ENCODE measurements at places on chromosomes 7 and 10.
A peak's percentile ranks its signal among the peaks of the same experiment; 100 is the strongest.

DNA sequence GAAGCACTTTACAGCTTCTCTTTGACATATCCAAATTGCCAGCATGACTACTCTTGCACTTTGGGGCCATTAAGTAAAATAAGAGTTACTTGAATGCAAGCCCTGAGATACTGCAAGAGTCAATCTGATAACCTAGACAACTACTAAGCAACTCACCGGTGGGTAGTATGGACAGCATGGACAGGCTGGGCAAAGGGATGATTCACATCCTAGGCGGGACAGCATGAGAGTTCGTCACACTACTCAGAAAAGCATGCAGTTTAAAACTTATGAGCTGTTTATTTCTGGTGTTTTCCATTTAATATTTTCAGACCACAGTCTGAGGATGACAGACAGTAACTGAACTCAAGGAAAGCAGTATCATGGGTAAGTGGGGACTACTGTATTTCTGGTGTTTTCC lies 84.0 kb downstream of the ORC5 start:
- DNase-seq, result no peak

DNA sequence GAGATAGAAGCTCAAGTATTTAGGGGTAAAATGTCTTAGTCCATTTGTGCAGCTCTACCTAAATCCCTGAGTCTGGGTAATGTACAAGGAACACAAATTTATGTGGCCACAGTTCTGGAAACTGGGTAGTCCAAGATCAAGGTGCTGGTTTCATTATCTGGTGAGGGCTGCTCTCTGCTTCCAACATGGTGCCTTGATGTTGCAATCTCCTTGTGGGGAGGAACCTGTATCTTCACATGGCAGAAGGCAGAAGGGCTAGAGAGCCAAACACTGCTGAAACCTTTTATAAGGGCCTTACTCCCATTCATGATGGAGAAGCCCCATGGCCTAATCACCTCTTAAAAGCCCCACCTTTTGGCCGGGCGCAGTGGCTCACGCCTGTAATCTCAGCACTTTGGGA lies 8.7 kb upstream of the BAZ1B start:
- no peak for DNase-seq

DNA sequence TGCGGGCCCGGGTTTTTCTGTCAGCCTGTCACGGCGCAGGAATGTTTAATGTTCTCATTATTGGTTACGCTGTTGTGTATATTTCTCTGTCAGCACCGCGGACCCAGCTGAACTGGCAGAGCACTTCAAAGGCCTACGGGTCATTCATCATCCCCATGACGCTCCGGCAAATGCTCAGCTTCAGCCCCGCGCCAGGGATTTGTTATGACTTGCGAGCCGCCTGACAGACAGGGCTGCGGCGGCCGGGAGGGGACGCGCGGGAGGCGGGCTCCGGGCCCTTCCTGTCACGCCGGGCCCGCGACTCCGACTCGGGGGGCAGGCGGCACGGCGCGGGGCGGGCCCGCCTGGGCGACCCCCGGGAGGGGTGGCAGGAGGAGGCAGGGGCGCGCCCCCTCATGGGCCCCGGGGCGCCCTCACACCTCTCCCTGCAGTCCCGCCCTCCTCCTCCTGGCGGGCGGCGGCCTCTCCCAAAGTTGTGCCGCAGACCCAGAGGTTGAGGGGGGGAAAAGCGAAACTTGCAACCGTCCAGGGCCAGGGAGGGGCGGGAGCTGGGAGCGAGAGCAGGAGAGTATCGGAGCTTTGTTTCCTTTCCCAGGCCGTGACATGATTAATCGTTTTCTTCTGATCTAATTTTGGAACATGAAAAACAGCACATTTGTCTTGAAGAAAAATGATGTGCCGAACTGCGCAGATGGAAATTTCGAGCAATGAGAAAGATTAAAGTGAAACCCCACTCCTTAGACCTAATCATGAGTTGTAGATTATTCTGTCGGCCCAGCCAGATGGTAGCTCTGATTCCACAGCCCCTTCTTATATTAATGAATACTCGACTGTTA lies 59.3 kb upstream of the COMTD1 start:
- peak; percentile 38 for DNase-seq

- no peak for DNase-seq
Measured at GRCh38 chr7:22577470-22578001, 77.5 kb upstream of the STEAP1B start.

- no peak for DNase-seq
Measured at GRCh38 chr7:25762511-25763462, 389.2 kb upstream of the NFE2L3 start.

DNA sequence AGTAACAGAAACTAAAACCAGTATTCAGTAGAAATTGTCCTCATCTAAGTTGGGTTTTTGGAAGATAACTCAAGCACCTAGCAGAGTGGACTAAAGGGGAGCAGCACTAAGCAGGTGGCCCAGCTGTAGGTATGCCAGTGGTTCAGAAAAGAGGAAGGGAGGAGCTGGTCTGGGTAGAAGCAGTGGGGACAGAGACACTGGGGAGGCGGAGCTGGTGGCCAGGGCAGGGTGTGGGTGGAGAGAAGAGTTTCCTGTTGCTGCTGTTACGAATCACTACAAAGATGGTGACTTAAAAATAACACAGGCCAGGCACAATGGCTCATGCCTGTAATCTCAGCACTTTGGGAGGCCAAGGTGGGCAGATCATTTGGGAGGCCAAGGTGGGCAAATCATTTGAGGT lies 136.2 kb downstream of the WDR11 start:
- DNase-seq, result no peak

GRCh38 chr10:3319811-3320226 lies 147.2 kb upstream of the PITRM1 start:
- no peak for DNase-seq

DNA sequence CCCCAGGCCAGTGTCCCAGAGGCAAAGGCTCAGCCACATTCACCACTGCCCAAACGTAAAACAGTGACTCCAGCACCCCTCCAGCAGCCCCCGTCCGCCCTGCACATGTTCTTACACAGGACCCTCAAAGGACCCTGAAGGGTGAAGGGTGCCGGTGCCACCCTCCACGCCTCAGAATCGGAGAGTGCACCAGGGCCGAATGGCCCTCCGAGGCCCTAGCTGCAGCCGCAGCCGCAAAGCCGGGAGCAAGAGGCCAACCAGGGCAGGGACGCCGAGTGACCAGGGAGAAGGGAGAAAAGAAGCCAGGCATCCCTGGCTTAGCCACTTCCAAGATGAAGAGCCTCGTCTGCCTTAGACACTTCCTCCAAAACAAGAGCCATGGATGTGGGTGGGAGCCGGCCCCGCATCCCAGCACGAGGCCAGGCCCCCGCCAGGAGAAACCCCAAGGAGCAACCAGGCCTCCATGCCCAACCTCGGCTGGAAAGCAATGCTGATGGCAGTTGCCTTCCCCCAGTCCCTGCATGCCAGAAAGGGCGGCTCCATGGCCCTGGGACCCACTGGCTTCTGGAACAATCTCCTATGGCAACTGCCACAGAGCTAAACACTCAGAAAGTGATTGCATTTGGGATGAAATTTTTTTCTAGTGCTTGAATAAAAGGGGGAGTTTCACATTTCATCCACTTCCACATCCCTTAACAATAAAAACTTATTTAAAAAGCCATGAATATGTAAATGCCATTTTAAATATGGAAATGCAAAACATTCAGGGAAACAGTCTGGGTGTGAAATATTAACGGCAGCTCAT lies 92.3 kb downstream of the MAD1L1 start:
- no peak for DNase-seq

- DNase-seq, result no peak
Measured at GRCh38 chr7:42414028-42414427, 177.0 kb upstream of the GLI3 start.

DNA sequence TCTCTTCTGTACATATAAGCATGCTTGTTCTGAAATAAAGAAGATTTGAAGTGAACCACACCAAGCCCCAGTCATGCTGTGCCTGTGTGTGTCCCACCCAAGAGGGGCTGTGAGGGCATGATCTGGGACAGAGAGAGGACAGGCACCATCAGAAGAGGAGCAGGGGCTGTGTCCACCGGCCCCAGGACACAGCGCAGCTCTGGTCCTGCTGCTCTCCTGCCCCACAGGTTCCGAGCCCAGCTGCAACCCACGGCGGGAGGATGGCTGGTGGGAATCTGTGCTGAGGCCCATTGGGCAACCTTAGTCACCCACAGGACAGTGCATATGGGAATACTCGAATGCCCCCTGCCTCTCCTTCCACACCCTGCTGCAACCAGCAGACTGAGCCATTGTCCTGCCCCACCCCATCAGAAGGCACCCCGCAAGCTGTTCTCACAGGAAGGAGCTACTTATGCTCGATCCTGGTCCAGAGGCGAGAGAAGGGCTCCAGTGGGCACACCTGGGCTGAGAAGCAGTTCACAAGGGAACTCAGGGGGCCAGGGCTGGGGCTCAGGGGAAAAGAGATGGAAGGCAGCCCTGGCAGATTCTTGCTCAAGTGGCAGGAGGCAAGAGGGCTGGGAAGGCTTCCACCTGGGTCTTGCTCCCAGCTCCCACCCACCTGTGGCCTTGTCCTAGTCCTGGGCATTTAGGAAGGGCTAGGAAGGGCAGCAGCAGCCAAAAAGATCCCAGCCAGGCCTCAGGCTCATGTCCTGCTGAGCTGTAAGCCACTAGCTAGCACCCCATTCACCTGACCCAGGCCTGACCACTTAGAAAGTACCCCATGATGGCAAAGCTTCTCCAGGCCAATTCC lies 31.9 kb downstream of the LDB3 start:
- no peak for DNase-seq

GRCh38 chr7:40839881-40840280 lies 705.1 kb downstream of the SUGCT start:
- no peak for DNase-seq

- DNase-seq, result no peak
Measured at GRCh38 chr10:73407495-73407894, 6.4 kb downstream of the ANXA7 start.

GRCh38 chr7:19413443-19413965 lies 268.3 kb upstream of the FERD3L start:
- no peak for DNase-seq

DNA sequence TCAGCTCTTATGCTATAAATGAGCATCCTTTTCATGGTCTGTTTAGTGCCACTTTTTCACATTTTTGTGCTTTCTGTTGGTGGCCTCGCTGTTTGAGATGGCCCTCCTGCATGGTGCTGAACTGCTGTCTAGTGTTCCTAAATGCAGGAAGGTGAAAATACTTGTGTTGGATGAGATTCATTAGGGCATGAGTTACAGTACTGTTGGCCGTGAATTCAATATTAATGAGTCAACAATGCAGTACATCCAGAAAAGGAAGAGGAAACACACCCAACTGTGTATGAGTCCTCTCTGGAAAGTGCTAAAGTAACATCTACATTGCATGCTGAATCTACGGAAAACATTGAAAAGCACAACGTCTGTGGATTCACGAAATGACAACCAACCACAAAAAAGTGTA lies 124.0 kb downstream of the HERPUD2 start:
- DNase-seq, result no peak

- DNase-seq, result peak; percentile 10
Measured at GRCh38 chr10:14032406-14032998, 298.2 kb downstream of the FRMD4A start.

DNA sequence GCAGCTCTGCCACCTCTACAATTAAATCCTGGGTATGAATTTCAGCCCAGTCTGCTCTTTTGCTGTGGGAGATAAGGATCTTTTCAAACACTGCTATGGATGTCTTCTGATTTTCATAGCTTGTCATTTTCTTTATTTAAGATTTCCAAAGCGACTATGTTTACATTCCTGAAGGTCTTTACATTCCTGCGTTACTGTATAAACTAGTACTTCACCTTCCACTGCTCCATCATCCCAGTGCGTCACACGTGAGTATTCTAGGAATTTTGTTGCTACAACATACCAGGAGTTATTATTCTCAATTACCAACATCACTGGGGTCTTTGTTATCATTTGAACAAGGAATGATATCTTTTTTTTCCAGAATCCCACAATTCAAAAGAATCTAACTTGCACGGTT lies 944.7 kb downstream of the SORCS3 start:
- no peak for DNase-seq

- no peak for DNase-seq
Measured at GRCh38 chr7:85686401-85687181, 499.7 kb upstream of the SEMA3D start.

DNA sequence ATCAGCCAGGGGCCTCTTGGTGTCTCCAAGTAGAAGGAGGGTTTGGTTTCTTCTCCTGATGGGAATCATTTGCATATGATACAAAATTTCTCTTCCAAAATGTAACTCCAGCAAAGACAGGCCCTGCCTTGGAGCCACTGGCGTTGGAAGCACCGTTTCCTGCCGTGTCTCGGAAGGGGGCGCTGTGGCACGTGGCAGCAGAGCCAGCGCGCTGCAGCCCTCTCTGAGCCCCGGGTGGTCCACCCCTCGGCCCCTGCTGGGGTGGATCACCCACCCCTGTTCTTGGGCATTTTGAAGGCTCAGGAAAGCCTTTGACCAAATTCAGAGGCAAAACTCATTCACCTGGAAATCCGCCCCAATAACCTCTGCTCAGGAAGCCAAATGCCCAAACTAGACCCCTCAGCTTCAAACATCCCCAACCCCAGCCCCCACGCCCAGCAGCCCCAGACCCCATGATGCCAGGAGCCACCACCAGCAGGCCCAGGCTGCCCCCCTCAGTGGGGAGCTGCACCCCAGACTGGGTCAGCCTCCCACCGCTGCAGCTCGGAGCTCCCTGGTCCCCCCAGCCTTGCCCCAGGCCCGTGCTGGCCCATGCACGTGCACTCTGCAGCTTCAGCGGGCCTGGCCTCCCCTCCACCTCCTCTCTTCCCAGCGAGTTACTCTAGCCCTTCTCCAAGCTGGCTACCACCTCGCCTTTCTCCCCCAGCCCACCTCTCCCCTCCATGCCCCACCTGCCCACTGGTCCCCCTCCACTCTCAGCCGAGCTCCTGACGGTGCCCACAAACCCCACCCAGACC lies 29.5 kb upstream of the ELFN1 start:
- DNase-seq, result no peak

DNA sequence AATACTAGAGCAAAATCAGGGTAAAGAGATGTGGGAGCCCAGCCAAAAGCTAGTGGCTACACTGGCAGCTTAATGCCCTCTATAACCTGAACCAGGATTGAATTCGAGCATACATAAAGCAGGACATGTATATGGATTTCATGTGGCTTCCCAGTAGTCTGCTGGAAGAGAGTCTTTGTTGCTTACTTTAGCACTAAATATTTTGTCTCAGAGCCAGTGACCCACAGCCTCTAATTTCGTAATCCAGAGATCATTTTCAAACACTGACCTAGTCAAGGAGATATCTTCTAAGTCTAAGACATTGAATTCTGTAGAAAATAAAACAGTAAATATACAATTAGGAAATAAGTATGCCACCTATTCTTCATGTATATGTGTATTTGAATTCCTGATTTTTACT lies 64.2 kb upstream of the GNAI1 start:
- DNase-seq, result no peak

DNA sequence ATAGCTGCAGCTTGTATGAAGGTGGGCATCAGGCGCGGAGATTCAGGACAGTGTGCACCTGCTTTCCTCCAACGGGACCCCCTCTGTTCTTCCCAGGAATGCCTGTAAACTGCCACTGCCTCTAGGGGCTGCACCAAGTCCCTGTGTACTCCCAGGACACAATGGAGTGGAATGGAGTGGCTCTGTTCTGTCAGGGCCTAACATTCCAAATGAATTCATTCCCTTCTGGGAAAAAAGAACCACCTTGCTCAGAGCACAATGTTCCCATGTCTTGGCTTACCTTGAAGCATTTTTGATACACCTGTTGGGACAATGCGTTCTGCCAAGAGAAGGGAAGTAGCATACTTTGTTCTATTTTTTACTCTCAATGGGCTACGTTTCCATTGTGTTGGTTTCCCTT lies 339.4 kb downstream of the FRMD4A start:
- DNase-seq, result no peak

Measured in activated T-helper 1 cell treated with anti-CD3 and anti-CD28 coated beads, Interleukin-2, amount 50 U/mL, for 16 hours (primary cell).